Activated T-cell treated with anti-CD3 and anti-CD28 coated beads, Interleukin-2, amount 50 U/mL, for 72 hours (primary cell): ENCODE measurements at places on chromosomes 2 and 18. TPM values are rescaled to one million over a fixed set of nuclear protein-coding genes. Genes with fewer than 3 reads are reported as not detected.

GRCh38 chr2:110866466-110866865, 134.1 kb downstream of the ACOXL start:
- peak; percentile 89 for DNase-seq

GRCh38 chr2:39121523-39122063, 742 bp upstream of the SOS1 start:
- no peak for DNase-seq

DNA sequence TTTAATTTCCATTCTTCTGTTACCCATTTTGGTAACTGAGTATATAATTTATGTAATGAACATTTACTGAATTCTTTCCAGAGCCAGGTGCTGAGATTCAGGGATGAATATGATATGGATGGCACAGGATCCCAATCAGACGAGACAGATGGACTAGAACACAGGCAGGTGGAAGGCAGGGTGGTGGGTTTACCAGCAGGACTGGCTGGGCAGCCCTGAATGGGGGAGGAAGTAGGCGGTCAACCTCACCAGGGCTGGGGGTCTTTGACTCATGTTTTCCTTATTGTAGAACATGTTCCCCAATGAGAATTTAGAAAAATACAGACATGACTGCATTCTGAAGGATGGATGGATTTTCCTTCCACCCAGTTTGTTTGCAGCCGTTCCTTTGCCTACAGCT, 80.3 kb downstream of the CIB4 start:
- no peak for DNase-seq

DNA sequence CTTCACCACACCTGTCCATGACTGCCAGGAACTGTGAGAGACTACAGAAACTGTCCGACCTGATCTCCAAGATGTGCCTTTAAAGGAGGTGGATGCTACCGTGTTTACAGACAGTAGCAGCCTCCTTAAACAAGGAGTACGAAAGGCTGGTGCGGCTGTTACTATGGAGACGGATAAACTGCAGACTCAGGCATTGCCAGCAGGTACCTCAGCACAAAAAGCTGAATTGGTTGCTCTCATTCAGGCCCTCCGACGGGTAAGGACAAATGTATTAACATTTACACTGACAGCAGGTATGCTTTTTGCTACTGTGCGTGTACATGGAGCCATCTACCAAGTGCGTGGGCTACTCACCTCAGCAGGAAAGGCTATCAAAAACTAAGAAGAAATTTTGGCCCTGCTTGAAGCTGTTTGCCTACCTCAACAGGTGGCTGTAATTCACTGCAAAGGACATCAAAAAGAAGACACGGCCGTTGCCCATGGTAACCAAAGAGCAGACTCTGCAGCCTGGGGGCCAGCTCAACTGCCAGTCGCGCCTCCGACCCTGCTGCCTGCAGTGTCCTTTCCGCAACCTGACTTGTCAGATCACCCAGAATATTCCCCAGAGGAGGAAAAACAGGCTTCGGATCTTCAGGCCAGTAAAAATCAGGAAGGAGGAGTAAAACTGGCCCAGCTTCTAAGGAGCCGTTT, 30.9 kb downstream of the SKA1 start:
- DNase-seq: no peak

- DNase-seq: no peak
These were observed 193.7 kb upstream of the SIX3 start for GRCh38 chr2:44747794-44748193.

DNA sequence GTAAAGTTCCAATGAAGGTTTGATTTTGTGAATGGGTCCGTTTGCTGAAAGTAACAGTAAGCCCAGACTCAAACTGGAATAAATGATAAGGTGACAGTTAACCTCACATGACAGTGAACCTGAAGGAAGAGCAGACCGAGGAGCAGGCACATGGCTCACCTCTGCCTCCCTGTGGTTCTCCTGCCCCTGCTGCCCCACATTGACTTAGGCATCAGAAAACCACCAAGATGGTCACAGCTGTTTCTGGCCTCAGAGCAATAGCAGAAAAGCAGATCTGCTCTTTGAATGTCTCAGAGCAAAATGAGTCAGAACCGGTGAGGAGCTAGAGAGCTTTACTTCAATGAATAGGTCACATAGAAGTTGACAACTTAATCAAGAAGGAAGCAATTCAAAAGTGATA, 487.6 kb downstream of the METTL4 start:
- DNase-seq: peak; percentile 3

GRCh38 chr2:134375935-134376334, 122.1 kb downstream of the MGAT5 start:
- DNase-seq: no peak

DNA sequence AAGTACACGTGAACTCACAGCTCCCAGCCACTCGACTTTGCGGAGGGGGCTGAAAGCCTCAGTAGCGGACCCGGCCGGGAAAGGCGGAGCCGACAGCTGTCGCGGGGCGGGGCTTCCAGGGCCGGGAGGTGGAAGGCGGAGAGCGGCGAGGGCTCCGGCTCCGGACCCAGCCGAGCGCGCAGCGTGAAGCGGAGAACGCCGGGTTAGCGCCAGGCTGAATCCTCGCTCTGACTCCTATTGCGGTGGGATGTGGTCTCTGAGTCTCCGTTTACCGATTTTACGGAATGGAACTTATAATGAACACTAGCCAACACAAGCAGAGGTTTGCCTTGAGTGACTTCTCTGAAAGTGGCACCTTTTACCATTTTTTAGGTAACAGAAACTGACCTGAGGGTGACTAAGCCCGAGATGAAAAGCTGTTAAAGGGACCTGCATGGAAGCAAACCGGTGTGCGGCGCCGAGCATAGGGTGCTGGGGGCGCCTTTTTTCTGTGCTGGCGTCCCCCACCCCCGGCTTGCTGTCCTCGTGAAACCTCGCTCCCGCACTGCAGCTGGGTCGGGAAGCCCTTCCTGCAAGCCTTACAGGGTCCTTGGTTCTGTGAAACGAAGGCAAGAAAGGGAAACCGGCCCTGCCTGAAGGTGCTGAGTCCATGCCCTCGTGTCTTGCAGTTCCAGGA, 72.9 kb downstream of the EN1 start:
- DNase-seq: peak; percentile 42

DNA sequence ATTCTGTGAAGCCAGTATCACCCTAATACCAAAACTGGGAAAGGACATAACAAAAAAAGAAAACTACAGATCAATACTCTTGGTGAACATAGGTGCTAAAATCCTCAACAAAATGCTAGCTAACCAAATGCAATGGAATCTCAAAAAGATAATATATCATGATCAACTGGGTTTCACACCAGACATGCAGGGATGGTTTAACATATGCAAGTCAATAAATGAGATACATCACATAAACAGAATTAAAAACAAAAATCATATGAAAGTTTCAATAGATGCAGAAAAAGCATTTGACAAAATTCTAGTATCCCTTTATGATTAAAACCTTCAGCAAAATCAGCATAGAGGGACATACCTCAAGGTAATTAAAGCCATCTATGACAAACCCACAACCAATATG, 198.2 kb upstream of the NDUFV2 start:
- no peak for DNase-seq

DNA sequence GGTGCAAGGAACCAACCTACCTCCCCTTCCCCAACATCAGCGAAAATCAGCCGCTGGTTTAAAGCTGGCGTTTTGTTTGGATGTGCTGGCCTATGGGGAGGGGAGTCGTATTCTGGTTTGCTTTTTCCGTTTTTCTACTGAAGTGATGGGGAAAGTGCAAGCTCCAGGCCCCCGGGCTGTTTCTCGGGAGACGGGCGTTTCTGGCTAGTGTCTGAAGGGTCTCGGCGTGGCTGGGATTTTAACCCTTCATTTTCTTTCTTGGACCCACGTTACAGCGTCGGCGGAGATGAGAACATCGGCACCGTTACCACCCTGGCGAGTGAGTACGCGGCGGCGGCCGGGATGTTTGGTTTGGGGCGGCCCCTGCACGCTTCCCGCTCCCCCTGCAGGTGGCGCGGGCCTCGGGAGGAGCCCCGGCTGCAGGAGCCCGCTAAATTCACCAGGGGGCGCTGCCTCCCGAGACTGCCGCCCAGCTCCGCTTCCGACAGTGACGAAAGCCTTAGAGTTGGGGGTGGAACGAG, 70.7 kb downstream of the PLB1 start:
- DNase-seq: peak; percentile 91

DNA sequence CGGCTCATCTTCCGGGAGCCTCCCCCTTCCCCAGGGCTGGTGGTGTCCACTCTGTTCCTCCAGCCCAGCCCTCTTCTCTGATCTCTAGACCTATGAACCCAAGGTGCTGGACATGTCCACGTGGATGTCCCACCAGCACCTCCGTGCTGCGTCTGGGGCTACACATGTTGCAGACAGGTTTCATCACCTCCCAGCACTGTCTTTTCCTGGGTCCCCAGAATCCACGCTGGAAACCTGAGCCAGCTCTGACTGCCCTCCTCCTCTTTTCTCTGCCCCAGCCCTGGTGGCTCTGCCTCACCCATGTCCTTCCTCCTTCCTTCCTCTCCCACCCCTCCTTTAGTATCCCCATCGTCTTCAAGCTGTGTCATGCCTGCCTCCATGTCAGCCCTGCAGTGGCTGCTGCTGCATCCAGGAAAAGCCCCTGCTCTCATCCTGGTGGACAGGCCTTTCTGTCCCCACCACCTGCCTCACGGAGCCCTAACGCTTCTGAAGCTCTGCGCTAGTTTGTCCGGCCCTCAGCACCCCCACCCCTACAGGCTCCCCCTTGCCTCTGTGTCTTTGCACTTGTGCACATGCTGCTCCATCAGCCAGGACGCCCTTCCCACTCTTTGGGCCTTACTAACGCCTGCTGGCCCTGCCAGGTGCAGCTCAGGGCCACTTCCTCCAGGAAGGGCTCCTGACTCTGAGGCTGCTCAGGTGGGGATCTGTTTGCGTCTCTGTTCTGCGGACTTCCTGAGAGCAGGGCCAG, 105.9 kb downstream of the DYSF start:
- DNase-seq: no peak

DNA sequence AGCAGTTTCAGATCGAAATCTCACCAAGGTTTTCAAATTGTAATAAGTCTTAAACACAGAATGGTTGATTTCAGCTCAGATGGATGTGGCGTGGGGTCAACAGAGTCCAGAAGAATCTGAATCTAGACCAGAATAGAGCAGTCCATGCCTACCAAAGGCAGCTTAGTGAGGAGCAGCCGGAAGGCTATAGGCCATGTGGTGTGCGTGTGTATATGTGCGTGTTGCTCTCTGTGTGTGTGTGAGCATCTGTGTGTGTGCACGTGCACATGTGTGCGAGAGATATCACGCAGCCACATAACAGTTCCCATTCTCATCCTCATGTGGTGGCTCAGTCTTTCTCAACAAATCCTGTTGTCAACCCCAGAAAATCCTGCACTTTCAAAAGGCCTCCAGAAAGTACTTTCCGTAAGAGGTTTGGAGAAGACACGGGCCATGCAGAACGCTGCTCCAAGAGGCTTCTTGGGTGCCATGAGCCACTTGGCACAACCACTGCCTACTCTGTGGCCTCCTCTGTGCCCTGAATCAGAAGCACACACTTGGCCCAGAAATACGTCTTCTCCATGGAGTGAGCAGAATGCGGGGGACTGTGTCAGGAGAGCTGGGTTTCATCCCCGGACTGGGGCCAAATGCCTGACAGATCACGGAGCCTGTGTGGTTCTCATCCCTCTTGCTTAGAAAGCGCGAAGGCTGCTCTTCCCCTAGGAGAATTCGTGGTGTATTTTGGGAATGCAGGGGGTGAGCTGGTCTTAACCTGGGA, 67.3 kb downstream of the ACKR3 start:
- no peak for DNase-seq

- no peak for DNase-seq
These were observed 1.2 kb downstream of the PLEKHM3 start for GRCh38 chr2:208024091-208024490.

DNA sequence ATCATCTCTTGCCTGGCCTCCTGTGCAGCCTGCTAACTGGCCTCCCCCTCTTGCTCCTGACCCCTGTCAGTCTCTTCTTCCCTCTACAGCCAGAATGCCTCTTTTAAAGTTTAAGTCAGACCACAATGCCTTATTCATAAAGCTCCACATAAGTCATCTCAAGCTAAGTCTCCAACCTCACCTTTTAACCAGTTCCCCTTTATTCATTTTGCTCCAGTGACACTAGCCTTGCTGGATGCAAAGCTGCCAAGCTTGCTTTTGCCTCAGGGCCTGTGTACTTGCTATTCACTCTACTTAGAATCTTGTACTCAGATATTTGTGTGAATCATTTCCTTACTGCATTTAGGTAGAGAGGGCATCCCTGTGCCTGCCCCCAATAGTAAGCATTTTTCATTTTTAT, 180.9 kb downstream of the PDE1A start:
- no peak for DNase-seq

DNA sequence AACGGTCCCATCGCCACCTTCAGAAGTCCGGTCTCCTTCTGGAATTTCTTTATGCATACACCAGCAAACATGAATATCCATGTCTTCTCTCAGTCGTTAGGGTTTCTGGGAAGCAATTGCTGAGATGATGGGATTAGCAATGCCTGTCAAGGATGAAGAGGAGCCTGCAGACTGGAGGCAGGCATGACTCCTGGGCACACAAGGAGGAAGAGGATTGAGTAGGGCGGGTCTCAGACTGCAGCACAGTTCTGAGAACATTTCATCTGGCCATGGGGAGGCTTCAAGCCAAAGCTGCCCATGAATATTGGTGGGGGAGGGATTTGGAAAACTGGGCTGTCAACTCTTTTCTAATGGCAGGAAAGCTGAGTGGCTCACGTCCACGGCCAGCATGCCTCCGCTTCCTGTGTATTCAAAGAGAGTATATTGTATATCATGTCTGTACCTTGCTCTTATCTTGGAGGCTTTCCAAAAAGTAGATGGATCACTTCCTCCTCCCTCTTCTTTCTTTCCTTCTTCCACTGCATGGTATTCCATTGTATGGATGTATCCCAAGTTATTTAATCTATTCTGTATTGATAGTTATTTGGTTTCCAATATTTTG, 24.5 kb downstream of the MC2R start:
- no peak for DNase-seq

- no peak for DNase-seq
These were observed 77.2 kb upstream of the NDUFV2 start for GRCh38 chr18:9025091-9025838.

- no peak for DNase-seq
These were observed 227.9 kb downstream of the GBX2 start for GRCh38 chr2:235940330-235940729.

TUBA3E gene
- total RNA-seq: not detected

CHRND gene
- total RNA-seq: not detected

TMEM182 gene
- 6.8 TPM for total RNA-seq

CRYGD gene
- total RNA-seq: not detected

SLC4A5 gene
- total RNA-seq: 6.5 TPM

FLACC1 gene
- total RNA-seq: 3.3 TPM

BOD1L2 gene
- not detected for total RNA-seq

HOXD13 gene
- total RNA-seq: not detected

SERPINB11 gene
- not detected for total RNA-seq

FOXD4L1 gene
- not detected for total RNA-seq

SLC38A11 gene
- not detected for total RNA-seq

C2orf92 gene
- 15.2 TPM for total RNA-seq
